Spinal cord (tissue), 10 donors: ENCODE measurements at places on chromosomes 3 and 15.

DNA sequence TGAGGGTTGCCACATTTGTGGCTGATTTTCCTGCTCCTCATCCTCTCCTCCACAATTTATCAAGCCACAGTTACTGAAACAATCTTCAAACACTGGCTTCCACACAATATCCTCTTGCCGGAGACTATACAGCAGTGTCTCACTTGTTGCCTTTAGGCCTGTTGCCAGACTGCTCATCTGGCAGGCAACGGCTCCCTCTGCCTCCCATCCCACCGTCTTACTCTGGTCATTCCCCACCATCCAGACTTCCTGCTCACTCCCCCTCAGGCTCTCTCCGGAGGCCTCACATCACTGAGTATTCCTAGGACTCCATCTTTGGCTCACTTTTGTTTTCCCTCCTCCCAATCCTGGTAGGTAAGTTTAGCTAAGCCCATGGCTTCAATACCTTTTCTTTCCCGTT is 301.9 kb downstream of the IL20RB start:
- peak; percentile 19 for DNase-seq

DNA sequence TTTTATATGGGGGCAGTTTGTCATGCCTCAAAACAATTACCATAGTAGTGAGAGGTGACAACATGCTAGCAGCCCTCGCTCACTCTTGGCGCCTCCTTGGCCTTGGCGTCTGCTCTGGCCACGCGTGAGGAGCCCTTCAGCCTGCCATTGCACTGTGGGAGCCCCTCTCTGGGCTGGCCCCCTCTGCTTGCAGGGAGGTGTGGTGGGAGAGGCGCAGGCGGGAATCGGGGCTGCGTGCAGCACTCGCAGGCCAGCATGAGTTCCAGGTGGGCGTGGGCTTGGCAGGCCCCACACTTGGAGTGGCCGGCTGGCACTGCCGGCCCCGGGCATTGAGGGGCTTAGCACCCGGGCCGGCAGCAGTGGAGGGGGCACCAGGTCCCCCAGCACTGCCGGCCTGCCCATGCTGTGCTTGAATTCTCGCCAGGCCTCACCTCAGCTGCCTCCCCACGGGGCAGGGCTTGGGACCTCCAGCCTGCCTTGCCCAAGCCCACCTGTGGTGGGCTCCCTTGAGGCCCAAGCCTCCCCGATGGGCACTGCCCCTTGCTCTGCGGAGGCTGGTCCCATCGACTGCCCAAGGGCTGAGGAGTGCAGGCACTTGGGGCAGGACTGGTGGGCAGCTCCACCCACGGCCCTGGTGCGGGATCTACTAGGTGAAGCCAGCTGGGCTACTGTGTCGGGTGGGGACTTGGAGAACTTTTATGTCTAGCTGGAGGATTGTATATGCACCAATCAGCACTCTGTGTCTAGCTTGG is 38.8 kb upstream of the EIF5A2 start:
- DNase-seq, result no peak

DNA sequence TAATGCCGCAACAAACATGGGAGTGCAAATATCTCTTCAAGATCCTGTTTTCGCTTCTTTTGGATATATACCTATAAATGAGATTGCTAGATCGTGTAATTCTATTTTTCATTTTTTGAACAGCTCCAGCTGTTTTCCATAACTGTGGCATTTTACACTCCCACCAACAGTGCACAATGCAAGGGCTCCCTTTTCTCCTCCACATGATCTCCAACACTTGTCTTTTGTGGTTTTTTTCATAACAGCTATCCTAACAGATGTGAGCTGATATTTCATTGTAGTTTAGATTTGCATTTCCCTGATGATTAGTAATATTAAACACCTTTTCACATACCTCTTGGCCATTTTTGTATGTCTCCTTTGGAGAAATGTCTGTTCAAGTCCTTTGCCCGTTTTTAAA is 58.6 kb upstream of the TJP1 start:
- no peak for DNase-seq

DNA sequence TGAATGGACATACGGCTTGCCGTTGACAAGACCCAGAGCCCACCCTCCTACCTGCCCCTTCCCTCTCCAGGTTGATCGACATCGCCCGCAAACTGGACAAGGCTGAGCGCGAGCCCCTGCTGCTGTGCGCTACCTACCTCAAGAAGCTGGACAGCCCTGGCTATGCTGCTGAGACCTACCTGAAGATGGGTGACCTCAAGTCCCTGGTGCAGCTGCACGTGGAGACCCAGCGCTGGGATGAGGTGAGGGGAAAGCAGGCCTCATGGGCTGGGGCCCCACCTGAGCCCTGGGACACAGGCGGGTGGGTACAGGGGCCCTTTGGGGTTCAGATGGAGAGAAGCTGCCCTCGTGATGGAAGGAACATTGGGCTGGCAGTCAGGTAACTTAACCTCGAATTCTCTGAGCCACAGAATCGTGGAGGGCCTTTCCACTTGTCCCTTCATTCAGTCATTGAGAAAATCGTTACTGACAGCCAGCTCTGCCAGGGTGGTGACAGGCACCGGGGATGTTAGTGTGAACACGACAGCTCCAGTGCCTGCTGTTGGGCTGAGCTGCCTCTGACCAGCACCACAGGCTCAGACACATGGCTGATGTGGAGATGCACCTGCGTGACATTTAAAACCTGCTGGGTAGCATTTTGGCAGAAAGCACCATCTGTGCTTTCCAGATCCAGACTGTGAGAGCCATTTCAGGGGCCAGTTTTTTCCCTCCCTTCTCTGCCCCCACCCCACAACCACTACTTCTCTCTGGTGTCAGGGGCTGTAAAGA is 25.6 kb upstream of the RHO start:
- DNase-seq, result no peak

DNA sequence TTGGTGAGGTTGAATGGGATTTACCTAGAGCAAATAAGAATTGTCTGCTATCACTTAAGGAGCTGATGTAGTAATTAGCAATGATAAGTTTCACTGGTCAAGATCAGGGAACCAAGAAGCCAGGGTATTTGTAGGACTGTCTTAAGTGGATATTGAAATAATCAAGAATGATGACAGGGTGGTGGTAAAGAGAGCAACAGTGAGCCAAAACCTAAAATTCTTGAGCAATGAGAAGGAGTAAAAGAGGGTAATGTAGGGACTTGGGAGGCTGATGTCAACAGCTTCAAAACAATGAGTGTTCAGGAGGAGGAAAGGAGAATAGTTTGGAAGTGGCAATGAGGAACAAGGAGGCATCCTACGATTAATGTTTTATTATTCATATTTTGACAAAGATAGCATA is 31.5 kb upstream of the SLC2A2 start:
- no peak for DNase-seq

GRCh38 chr15:83289160-83289559 is 4.7 kb upstream of the BNC1 start:
- DNase-seq, result no peak

DNA sequence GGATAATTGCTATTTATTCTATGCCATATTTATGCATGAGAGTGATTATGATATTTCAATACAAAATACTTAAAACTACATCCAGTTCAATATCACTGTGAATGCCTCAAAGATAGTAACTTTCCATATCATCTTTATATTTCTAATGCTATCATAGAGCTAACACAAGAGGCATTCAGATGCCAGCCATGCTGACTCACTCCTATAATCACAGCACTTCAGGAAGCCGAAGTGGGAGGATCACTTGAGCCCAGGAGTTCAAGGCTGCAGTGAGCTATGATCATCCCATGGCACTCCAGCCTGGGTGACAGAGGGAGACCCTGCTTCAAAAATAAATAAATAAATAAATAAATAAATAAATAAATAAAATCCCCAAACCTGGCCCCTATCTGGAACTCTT is 498.7 kb downstream of the EPHA3 start:
- DNase-seq, result no peak

DNA sequence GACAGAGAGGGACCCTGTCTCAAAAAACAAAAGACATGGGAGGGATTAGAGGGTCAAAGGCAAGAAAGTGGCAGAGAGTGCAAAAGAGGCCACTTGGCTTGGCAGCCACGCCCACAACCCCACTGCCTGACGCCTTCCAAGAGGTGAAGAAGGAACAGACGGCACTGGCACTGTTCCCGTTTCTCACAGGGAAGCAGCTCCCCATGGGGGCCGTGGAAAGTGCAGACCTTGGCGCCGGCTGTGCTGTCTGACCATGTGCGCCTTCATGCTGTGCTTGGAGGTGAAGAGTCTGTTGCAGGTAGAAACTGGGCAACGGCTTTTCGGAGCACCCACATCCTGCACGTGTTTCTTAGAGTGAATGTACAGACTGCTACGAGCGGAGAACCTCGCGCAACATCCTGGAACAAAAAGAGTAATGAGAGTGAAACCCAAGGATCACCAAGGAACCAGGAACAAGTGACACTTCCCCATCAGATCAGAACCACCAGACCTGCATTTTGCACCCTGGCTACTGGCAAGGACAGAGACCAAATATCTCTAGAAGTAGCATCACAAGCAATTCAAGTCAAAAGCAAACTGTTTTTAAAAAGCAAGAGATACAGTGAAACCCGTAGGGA is 9.7 kb downstream of the ZXDC start:
- DNase-seq, result no peak

- DNase-seq, result no peak
These were observed 13.4 kb upstream of the ATP13A3 start for GRCh38 chr3:194500198-194500597.

GRCh38 chr3:14510838-14511622 is 29.1 kb downstream of the GRIP2 start:
- no peak for DNase-seq

GRCh38 chr3:128554465-128555097 is 61.6 kb upstream of the GATA2 start:
- no peak for DNase-seq

DNA sequence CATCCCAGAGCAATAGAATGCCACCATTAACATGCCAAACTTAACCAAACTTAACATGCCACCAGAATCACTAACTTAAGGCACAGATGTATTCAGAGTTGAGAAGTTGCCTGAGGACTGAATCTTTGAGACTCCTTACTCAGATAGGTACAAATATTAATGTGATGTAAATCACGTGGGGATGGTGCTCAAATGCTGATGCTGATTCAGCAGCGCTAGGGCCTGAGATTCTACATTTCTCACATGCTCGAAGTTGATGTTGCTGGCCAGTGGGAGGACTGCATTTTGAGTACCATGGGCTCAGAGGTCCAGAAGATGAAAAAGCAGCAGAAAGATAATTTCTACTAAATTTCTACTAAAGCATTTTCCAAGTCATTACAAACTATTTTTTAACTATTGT is 54.1 kb downstream of the RPL22L1 start:
- no peak for DNase-seq

- DNase-seq, result no peak
These were observed 120.1 kb downstream of the ABHD5 start for GRCh38 chr3:43810797-43811196.

DNA sequence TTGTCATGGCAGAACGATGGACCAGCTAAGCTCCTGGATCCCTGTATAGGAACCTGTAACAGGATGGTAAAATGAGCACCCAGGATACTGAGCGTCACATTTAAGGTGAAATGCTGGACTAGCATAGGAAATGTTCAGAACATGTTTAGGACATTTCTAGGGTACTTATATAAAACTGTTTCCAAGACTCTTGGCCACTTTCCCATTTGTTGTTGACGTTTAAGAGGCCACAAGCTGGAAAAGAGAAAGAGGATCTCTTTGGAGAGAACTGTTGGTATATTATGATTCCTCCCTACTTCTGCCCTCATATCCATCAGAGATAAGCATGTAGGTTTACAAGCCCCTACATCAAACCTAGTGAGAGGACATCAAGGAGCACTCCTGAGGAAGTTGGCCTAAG is 57.5 kb downstream of the SCN11A start:
- no peak for DNase-seq

DNA sequence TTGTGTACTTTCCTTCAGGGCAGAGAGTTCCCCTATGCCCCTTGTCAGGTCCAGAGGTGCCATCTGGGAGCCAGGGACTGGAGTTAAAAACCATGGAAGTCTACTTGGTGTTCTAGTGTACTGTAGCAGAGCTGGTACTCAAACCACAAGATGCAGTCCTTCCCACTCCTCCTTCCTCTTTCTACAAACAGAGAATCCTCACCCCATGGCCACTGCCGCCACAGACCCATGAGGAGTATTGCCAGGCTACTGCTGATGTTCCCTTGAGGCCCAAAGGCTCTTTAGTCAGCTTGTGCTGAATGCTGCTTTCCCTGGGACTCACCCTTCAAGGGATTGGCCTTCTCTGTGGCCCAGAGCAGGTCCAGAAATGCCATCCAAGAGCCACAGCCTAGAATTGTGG is 229.2 kb upstream of the ZPLD1 start:
- DNase-seq, result no peak

DNA sequence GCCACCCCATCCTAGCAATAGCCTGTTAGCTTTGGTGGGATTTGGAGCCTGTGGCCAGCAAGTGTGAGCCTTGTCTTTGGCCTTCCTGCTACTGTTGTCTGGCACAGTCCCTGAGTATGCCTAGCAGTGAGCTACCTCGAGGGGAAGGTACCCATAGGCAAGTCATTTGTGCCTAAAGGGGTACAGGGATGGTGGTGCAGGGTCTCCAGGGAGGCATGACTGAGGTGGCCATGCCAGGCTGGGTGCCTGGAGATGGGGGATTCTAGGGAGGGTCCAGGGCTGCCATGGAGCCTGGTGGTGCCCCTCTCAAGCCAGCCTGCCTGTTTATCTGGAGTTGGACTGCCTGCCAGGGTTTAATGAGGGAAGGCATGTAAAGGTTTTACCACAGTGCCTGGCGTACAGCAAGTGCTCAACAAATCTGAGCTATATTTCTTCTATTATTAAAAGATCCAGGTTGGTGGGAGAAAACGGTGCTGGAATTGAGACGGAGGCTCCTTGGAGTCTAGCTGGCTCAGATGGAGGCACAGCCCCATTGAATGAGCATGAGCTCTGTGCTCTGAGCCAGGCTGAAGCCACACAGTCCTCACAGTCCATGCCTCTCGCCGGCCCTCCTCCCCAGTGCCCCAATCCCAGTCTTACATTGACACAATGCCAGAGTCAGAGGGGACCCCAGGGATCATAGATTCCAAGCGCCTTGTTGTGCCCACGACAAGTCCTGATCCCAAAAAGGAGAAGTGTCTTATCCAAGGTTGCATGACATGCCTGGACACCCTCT is 76.2 kb downstream of the CORO2B start:
- DNase-seq, result no peak

DNA sequence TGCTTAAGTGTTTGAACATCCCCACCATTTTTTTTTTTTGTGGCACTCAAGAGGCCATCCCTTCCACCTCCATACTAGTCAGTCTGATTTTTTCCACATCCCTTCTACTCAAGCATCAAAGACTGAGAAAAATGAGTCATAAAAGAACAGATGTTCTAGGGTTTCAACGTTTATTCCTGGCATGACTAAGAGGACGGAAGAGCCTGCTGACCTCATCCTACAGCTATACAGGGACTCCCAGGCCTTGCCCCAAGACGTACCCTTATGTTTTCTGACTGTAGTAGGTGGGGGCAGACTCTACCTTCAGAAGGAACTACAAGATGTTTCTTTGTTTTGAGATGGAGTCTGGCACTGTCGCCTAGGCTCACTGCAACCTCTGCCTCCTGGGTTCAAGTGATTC is 3.3 kb upstream of the ITPKA start:
- DNase-seq, result no peak

DNA sequence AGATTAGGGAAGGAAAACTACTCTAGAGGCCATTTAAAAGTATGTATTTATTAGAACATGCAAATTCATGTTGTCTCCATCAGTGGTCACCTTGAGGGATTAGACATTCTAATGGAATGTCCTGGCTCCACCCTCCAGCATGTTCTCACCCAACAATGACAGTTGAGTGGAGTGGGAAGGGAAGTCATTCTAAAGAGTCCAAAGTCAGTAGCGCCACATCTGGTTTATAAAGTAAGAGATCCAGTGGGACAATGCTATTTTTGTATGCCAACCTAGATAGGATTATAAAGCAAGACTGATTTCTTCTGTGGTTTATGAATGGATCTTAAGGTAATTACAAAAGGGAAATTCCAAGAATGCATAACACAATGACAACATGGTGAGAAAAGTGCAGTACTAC is 33.3 kb downstream of the SLC24A1 start:
- no peak for DNase-seq
